ENCODE measurements at places on chromosomes 2 and 18.

DNA sequence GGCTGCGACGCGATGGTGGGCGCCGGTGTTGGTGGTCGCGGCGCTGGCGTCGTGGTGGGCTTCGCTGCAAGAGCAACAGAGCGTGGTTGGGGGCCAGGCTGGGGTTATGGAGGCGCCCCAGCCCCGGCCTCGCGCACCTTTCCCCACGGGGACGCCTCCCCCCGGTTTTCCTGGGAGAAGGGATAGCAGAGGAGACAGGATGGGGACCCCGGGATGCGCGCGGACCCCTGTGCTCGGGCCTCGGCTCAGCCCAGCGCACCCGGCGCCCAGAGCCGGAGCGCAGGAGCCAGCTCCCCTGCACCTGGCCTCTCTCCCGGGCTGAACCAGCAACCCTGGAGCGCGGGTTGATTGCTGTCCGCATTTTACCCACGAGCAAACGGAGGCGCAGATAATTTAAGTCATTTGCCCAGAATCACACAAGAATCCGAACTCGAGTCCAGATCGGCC is 1.0 kb downstream of the CD8A start:
- no peak for DNase-seq

DNA sequence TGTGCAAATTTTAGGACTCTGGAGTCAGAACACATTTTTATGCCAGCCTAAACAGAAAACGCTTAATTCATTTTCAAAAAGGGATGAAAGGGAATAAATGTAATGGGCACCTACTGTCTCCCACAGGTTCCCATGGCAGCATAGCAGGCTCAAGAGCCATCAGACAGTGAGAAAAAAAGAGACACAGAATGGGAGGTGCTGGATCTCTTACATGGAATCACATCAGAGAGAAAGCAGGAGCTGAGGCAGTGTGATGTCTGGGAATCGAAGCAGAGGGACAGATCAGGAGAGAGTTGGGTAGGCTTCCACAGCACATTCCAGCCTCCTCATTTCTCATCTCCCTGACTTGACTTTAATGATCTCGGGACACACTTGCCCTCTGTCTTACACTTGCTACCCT is 684.3 kb downstream of the KCNJ3 start:
- no peak for DNase-seq

- no peak for DNase-seq
Measured at GRCh38 chr2:203994735-203995134, 58.2 kb downstream of the ICOS start.

DNA sequence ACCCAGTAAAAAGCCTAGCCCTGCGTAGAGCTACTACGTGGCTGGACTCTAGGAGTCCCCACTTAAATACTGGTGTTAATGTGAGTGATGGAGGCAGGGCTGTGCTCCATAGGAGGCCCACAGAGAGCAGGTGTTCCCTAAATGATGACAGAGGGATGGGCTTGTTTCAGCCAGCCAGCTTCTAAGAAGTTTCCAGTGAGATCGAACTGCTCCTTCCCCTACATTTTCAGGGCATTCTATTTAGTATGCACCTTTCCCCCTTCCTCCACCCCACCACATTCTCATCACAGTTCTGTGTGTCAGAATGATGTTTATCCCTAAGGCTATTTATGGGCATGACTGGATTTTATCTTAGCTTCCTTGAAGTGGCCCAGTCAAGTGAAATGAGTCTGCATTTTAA is 213.0 kb downstream of the TRIB2 start:
- DNase-seq = no peak

DNA sequence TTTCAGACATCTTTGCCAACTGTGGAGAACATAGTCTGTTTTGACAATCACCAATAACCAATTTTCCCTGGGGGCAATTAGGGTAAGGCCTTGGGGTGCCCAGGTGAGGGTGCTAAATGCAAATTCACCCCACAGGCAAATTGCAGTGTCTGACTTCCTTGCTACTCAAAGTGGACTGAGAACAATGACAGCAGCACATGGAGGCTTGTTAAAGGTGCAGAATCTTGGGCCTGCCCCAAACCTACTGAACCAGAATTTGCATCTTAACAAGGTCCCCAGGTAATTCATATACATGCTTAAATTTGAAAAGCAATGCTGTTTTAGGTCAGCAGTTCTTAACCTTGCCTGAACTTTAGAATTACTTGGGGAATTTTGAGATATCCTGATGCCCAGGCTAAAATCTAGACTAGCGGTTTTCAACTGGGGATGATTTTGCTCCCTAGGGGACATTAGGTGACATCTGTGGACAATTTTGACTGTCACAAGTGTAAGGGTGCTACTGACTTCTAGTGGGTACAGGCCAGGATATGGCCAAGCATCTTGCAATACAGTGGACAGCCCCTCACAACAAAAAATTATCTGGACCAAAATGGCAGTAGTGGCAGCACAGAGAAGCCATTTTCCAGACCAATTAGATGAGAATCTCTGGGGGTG is 80.2 kb upstream of the GCFC2 start:
- DNase-seq = no peak

DNA sequence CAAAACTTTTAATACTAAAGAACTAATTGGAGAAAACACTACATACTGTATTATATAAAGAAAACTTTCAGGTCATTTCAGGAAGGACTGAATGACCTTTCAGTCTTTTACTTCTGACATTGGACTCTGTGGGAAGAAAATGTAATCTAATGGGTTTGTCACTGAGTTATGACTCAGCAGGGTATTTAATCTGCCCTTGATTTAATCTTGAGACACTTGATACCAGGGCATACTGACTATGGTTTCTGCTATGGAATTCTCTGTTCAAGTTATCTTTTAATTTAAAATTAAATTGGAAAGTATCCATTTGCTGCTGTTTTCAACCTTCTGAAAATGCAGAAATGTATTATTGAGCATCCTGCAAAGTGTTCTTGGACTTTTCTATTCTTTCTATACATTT is 354.2 kb upstream of the GALNT5 start:
- DNase-seq = no peak

GRCh38 chr2:239274391-239275043 is 126.3 kb downstream of the HDAC4 start:
- no peak for DNase-seq

DNA sequence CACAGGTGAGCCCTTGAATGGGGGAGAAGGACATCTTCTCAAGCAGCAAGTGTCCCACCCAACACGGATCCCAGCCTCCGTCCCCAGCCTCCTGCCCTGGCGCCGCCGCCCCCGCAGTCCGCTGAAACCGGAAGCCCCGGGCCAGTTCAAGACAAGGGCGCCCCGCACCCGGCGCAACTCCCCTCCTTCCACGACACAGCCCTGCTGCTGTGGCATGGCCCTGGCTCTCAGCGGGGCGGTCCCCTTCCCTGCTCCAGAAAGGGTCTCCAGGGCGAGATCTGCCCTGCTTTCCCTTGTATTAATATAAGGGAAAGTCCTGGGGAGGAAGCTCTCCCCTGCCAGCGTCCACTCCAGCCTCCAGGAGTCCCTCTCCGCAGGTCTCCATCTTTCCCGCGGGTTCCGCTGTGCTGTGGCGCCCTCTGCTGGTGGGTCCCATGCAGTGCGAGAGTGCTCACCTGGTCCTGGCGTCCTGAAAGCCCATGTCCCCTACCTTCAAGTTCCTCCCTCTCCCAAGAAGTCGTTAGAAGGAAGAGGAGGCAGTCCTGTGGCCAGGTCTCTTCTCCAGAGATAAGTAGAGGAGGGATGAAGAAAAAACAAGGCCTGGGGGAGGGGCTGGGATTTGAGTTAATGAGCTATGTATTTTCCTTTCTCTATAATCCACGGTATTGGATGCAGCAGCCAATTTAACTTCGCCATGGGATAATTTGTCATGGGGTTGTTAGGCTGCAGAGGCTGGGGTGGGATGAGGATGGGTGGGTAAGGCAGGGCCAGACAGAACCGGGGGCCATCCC is 176.0 kb downstream of the SMAD2 start:
- DNase-seq = peak; percentile 30

DNA sequence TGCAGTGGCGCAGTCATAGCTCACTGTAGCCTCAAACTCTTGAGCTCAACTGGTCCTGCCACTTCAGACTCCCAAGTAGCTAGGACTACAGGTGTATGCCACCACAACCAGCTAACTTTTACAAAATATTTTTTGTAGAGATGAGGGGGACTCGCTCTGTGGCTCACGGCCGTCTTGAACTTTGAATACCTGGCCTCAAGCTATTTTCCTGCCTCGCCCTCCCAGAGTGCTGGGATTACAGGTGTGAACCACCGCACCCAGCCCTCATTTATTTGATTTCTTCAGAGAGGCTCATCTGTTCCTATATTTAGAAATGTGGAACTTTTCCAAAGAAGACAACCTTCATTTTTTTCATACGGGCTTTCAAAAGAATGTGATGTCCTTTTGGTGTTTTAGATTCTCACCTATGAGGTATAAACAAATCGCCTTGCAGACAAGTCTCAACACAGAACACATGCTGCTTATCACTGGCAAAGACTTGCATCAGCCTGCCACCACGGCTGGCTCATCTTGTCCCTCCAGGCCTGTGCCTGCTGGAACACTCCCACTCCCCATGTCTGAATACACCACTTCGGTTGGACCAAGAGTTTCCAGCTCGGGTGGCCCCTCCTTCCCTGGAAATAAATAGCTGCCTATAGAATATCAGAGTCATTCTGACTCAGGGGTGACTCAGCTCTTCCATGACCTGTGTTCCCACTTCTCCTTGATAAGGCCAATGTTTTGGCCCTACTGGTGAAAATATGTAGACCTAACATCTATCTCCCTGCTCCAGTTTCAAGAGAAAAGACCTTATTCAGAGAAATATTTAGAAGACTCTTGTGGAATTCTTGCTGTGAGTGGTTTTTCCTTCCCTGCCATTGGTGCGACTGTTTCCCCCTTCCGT is 202.6 kb downstream of the TGIF1 start:
- no peak for DNase-seq

- no peak for DNase-seq
Measured at GRCh38 chr2:149331023-149331400, 625 bp downstream of the LYPD6 start.

DNA sequence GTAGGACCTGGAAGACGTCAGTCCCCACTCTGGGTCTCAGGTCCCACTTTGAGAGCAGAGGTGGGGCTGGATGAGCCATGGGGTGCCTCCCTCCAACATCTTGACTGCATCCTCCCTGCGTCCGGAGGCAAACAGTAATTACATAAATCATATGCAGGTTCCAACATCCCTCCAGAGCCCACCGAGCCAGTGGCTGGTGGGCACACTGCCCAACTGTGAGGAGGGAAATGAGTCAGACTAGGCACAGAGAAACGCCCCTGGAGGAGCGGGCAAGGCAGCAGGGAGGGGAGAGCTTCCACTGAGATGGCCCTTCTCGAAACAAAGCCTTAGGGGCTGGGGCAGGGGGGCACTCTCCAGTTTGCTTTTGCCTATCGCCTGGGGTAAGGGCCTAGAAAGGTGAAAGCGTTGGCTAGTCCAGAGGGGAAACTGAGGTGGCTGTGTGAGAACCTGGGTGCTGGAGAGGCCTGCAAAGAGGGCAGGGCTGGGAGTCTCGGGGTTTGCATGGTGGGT is 168.2 kb upstream of the MYCN start:
- DNase-seq = no peak

All from GM06990 (cell line).